NCI-H510A treated with DMSO at 0.1 percent for 48 hours (cell line): ENCODE measurements at places on chromosomes 16 and 17.

- peak; percentile 97 for DNase-seq
Observed at GRCh38 chr17:8138672-8139371, 13.4 kb downstream of the PER1 start.

GRCh38 chr16:63980763-63981162 is 1141.1 kb downstream of the CDH11 start:
- no peak for DNase-seq

DNA sequence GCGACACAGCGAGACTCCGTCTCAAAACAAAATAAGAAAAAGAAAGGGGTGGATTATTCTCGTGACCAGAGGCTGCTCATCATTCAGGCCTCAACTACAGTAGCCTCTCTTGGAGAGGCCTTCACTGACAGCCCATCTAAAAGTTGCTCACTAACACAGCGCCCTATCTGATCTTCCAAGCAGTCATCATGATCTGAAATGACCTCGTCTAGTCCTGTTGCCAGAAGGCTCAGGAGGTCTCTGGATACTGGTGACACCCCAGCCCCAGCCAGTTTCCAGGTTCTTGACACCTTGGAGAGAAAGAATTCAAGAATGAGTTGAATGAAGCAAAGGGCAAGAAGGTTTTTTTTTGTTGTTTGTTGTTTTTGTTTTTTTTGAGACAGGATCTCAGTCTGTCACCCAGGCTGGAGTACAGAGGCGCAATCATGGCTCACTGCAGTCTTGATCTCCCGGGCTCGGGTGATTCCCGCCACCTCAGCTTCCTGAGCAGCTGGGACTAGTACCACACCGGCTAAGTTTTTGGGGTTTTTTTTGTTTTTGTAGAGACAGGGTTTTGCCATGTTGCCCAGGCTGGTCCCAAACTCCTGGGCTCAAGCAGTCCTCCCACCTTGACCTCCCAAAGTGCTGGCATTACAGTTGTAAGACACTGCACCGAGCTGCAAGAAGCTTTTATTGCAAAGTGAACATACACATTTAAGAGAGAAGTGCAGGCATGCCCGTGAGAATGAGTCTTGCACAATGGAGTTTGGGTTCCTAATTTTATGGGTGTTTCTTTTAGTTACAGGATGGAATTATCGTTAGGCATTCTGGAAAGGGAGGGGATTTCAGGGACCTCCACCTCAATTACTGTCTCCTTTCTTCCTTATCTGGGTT is 2.7 kb upstream of the ZC3H7A start:
- DNase-seq: no peak

- DNase-seq: no peak
Observed at GRCh38 chr17:17998934-17999333, 26.3 kb downstream of the DRC3 start.

DNA sequence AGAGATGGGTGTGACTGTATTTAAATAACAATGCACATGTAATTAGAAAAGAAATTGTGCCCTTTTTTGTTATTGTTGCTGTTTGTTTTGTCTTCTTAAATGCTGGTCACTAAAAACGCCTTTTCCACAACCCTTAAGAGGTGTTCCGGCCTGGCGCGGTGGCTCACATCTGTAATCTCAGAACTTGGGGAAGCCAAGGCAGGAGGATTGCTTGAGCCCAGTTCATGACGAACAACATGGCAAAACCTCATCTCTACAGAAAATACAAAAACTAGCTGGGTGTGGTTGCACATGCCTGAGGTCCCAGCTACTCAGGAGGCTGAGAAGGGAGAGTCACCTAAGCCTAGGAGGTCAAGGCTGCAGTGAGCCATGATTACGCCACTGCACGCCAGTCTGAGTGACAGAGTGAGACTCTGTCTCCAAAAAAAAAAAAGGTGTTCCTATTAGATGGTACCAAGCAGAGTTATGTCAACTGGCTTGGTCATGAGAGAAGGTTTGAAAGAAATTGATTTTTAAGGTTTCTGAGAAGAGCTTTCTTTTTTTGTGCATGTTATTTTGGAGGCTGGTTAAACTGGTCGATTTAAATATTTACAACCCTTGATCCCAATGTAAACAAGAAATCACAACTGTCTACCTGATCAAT is 23.5 kb upstream of the RFFL start:
- DNase-seq: no peak

DNA sequence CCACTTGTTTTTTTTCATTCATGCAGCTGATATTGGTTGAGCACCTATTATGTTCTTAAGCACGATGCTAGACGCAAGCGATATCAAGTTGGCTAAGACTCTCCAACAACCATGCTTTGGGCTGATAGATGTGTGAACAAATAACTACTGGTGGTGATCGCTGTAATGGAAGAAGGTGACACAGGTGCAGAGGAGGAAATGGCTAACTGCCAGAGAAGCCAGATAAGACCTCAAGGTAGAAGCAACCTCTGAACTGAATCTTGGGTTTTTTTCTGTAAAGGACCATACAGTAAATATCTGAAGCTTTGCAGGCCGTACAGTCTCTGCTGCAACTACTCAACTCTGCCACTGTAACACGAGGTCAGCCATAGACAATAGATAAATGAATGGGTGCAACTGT is 97.9 kb downstream of the C17orf67 start:
- no peak for DNase-seq

- no peak for DNase-seq
Observed at GRCh38 chr17:64356304-64356686, 34.4 kb downstream of the PECAM1 start.

DNA sequence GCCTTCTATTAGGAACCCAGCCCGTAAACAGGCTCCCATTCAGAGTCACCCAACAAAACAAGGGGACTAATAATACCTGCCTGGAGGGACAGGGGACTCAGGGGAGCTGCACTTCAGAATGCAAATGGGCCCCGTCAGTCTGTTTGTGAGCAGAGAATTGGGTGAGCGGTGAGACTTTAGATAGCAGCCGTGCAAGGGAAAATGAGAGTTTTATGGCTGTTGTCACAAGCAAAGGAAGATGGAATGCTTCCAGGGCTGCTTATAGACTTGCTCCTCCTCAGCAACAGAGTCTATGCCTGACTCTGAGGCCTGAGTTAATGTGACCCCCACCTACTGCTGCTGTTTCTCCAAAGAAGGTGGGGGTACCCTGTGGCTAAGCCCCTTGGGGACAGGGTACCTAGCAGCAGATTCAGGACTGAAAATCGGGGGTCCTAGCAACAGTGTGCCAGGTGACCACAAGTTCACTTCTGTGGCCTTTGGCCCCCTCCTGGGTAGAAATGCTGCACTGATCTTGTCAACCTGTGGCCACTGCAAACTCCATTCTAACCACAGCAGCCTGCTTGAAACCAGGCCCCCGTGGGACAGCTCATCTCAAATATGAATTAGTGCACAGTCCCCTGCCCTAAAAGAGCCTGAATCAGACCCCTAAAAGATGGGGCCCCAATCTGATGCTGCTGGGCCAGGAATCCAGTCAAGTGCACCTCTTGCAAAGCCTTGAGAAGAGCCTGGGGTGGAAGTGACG is 126.4 kb downstream of the C16orf78 start:
- DNase-seq: no peak

DNA sequence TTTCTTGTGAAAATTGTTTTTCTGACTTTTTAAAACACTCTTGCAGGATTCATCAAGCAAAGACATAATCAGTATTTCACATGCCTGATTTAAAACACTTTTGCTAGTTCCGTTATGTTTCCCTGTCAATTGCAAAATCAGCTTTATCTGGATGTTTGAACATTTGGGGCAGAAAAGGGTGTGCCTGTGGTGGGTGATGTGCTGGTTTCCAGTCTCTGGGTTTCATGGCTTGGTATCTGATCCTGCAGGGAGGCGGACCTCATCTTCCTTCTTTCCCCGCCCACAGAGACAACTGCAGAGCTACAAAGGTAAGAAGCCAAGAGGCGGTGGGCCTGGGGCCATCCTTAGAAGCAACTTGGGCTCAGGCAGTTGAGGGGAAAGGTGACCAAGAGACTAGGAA is 41.8 kb downstream of the NLRC5 start:
- no peak for DNase-seq

GRCh38 chr16:50338371-50339231 is 30.2 kb downstream of the BRD7 start:
- DNase-seq: no peak

GRCh38 chr17:78922816-78923498 is 2.2 kb downstream of the TIMP2 start:
- no peak for DNase-seq

GRCh38 chr16:69495821-69496220 is 69.9 kb upstream of the NFAT5 start:
- no peak for DNase-seq

DNA sequence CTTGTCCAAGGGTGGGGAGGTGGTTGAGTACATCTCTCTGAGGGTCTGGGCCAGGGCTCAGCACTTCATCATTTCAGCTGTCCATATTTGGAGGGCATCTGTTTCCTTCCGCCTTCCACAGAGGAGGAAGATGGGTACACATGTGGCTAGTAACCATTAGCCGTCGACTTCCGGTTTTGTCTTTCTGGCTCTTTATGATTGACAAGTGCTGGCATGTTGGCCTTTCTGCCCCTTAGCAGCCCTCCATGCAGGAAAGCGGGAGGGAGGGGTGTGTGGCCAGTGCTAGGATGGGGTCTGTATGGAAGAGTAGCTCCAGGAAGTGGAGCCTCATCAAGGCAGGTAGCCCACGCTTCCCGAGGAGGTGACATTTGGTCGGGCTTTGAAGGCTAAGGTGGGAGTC is 69.6 kb downstream of the RAI1 start:
- DNase-seq: peak; percentile 74

DNA sequence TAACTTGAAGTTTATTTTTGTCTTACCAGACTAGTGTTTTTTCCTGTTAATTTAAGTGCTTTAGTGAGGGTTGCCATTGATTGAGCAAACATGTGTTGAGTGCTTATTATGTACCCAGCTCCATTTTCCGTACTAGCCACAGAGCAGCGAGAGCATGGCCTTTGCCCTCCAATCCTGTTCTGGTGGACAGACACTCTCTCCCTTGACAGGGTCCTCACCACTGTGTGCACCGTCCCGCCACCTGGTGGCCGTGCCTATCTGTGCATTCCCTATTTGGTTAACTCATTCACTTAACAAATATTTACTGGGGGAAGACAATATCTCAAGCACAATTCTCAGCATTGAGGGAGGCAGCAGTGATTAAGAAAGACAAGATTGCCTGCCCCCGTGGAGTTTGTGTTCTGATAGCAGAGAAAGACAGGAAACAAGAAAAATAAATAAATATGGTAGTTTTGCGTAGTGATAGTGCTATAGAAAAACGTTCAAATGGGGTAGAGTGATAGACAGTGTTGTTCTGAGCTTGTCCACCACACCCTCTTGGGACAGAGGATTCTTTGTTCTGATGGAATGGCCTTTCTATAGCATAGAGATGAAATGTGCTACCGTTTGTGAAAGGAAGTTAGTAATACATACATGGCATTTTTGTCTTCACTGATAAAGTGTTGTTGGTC is 13.0 kb downstream of the CDH13 start:
- peak; percentile 76 for DNase-seq

GRCh38 chr16:29729116-29729521 is 16.7 kb downstream of the C16orf54 start:
- peak; percentile 84 for DNase-seq

DNA sequence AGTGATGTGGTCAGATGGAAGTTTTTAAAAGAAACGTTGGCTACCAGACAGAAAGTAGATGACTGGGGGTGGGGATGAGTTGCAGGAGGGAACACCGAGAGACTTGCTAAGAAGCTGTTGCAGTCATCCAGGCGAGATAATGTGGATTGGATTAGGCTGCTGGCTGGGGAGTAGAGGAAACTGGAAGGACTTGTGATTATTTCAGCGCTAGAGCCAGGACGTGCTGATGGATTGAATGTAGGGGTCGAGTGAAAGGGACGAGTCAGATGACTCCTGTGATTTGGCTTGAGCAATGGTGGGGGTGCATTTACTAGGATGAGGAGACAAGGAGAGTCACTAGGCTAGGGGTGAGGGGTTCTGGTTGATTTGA is 88.5 kb downstream of the CLEC16A start:
- no peak for DNase-seq

DNA sequence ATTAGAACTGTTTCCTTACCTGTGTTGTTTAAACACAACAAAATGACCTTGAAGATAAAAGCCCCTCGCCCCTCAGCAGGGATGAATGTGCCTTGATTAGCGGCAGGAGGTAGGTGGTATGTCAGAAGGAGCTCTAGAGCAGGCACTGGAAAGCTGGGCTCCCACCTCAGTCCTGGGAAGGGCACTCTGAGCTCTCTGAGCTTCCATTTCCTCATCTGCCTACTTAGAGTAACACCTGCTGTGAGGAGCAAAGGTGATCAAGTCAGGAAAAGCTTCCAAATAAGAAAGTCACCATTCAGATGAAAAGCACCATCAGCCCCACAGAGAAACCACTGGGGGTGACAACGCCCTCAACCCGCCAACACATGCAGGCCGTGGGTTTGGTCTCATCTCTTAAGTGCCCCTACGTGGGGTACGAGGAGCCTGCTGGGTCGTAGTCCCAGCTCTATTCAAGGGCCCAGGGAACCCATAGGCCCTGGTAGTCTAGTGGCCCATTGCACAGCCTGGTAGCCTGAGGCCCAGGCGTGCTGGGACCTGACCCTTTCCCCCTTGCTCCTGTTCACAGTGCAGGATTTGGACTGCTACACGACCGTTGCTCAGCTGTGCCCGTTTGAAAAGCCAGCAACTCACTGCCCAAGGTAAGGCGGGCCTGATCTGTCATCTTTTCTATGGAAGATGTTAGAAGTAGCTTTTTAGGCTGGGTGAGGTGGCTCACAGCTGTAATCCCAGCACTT is 57.3 kb downstream of the CRISPLD2 start:
- DNase-seq: no peak

DNA sequence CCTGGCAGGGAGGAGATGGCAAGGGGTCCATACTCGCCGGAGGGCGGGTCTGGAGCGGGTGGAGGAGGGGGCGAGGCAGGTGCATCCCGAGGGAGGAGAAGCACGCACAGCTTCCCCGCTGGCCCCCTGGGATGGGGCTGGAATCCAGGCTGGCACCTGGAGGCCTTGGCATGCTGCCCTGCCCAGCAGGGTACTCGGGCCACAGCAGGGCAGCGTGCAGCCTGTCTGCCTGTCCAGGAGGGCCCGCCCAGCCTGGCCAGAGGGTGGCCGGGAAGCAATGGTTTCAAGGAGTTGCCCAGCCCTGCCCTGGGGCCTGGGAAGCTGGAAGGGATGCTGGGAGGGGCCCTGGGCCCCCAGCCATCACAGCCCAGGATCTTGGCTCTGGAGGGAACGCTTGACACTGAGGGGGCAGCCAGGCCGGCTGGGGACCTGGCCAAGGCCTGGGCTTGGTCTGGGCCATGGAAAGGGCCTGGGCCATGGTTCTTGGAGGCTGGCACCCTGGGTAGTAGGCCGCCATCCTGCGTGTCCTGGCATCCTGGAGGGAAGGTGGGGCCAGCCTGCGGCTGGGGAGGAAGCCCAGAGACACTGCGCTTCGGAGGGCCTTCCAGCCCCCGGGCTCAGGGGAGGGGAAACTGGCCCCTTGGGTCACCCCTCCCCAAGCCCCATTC is 1.1 kb downstream of the GLIS2 start:
- peak; percentile 41 for DNase-seq
